ENCODE measurements at places on chromosomes 1 and 21.

DNA sequence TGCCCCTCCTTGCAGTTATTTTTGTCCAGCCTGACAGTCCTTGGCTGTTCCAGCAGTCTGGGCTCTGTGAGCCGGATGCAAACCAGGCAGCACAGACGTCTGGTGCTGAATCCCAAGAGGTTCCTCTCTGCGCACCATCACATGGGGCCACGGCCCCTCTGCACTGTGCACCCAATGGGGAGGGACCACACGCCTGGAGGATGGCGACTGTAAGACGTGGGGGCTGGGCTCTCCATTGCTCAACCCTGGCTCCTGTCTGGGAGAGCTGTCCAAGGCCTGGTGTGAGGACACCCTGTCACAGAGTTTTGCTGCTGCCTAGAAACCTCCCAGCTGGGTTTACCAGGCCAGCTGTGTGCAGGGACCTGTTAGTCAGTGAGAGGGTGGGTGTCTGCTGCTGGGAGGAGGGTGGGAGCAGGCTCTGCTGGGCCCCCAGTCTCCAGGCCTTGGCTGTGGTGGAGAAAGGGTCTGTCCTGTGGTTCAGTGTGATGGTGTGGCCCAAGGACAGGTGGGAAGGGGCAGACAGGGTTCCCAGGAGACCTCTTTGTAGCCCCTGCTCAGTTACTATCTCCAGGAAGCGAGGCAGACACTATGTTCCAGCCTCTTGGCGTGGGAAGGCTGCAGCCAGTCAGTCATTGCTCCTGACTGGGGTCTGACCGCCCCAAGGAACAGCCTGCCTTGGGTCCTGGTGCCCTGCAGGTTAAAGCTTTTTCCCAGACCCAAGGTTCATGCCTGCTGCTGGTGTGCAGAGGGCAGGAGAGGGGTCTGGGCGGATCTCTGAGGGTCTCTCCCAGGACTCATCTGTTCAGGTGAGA is 13.8 kb downstream of the HEYL start:
- no peak for DNase-seq

DNA sequence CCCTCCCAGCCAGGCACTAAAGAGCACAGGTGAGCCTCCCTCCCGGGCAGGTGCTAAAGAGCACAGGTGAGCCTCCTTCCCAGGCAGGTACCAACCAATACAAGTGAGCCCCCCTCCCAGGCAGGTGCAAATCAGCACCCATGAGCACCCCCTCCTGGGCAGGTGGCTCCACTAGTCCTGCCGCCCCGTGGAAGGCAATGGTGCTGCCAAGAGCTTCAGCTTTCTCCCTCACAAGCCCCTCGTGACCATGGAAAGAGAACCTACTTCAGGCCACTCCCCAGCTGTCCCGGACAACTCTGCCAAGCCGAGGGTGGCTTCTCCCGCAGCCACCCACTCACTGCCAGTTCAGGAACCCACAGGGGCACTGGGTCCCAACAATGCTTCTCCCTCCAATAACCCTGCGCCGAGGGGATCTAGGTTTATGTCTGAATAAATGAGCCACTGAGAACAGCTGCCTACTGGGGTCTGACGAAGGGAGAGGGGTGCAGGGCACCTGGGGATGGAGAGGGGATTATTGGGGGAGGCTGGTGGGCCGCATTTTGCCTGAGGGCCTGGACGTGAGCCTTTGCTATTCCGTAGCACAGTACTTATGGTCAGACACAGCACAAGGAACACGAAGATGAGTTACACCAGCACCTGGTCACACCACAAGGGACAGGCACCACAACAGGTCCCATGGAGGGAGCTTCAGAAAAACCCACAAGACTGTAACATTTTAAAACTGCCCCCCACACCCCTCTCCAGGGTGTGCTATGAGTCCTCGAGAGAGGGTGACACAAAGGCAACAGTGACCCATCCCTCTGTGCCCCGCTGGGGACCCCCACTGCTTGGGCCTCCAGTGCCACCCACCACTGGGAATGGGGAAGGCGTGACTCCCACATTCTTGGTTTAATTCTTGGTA is 46.3 kb downstream of the PRDM15 start:
- DNase-seq, result no peak

DNA sequence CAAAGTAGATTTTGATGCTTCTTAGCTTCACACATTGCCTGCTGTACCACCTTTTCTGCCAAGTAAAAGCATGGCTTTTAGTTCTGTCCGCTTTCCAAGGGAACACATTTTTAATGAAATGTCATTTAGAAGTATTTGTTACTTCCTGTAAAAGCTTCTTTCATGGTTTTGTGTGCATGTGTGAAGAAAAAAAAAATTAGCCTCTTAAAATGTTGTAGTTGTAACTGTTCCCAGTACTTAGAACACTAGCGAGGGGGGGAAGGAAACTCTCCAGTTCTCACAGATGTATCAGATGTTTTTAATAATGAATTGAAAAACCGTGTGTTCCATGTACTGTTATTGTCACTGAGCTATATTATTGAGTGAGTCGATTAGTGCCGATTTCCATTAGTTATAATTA is 568.3 kb upstream of the ADGRL2 start:
- DNase-seq, result no peak

- DNase-seq, result no peak
Observed at GRCh38 chr21:8991968-8992621, 1529.3 kb upstream of the TPTE start.

GRCh38 chr1:181100015-181100905 is 11.8 kb downstream of the IER5 start:
- DNase-seq, result no peak

DNA sequence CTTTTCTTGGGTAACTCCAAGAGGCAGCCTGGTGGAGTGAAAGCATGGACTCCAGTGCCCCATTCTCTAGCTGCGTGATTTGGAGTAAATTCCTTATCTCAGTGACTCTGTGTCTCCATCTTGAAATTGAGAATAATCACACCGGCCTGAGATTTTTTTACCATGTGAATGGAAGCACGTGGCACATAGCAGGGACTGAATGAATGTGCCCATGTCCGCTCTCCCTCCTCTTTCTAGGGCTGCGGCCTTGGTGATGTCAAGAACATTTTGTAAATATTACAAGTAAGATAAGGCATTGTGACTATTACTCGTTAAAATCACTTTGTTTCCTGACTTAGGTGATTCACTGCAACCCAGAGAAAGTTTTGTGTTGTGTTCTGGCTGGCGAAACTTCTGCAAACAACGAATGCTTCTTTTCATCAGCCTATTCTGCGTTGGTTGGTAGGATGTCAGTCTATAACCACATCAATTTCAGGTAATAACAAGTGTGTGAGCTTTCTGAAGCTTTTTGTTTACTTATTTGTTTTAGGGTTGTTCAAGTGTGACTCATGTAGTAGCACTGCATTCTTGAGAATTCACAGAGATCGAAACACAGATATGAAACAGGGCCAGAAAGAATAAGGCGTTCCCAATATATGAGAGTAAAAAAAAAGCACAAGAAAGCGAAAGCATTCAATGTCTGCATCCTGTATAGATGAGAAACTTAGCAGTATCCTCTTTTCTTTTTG is 135.7 kb upstream of the SLC45A1 start:
- DNase-seq, result no peak

DNA sequence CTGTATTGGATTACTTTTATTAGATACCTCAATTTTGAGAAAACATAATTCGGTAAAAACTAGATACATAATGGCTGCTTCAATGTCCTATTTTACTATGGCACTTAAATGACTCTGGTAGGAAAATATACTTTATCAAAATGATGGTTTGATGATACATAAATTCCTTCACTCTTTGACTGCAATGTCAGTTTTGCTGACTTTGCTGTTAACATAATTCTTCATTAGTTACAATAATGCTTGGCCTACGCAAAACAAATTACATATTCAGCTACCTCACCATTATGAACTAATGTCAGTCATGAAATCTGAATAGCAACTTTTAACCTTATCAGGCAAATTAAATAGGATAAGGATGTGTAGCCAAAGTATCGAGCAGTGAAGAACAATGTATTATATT is 1364.7 kb downstream of the KCNT2 start:
- DNase-seq, result no peak

DNA sequence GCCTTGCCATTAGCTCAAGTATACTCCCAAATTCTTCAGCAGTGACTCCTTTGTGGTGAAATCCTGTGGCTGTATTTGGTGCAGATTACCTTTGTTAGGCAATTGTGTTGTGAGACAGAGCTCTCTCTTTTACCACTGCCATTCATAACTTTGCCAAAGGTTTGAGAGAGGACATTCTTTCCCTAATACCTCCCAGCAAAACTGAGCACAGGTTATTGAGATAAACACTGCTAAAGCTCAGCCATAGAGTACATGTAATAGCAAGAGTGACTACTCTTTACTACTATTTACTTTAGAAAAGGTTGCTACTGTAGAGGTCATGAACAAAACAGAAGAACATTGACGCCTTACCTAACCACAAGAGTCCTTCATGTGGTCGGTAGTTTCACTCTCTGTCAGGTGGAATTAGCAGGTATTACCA is 514.0 kb upstream of the ADAMTS5 start:
- DNase-seq, result no peak

DNA sequence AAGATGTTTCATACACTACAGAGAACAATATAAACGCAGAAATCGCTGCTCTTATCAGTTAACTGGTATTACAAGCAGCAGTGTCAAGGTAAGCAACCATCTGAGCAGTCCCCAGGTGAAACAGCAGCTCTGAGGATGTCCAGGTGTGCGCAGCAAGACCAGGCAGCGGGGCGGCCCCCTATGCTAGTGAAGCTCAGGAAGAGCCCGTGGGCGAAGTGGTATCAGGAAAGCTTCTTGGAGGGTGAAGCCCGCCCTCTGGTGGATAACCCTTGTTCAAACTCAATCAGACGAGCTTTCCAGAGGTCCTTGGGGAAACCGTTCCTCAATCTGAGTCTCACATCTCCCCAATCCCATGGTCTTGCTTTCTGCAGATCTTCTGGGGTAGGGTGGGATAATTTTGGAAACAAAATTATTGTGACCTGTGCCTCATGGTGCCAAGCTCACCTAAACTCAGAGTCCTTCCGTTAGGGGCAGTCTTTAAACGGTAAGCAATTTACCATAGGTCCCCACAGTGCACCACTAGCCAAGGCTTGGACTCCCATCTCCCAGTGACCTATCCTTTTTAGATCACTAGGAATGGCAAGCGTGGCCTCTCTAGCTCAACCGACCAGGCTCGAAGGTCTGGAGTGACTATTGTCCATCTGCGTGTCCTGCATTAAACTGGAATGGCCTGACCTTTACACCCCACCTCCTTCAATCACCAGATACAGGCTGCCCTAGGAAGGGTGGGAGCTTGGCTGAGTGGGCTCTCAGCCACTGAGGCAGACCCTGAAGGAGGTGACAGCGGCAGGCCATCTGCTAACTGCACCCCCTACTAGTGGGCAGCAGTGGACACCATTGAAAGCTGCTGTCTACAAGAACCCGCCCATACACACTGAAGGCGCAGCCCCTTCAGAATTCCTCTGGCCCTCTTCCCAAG is 13.6 kb upstream of the FAM110D start:
- peak; percentile 46 for DNase-seq

DNA sequence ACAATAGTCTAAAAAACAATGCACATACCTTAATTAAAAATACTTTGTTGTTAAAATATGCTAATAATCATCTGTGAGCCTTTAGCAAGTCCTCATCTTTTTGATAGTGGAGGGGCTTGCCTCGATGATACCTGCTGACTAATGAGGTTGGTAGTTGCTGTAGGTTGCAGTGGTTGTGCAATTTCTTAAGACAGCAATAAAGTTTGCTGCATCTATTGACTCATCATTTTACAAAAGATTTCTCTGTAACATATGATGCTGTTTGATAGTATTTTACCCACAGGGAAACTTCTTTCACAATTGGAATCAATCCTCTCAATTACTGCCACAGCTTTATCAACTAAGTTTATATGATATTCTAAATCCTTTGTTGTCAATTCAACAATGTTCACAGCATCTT is 7.6 kb downstream of the C1orf87 start:
- DNase-seq, result no peak

DNA sequence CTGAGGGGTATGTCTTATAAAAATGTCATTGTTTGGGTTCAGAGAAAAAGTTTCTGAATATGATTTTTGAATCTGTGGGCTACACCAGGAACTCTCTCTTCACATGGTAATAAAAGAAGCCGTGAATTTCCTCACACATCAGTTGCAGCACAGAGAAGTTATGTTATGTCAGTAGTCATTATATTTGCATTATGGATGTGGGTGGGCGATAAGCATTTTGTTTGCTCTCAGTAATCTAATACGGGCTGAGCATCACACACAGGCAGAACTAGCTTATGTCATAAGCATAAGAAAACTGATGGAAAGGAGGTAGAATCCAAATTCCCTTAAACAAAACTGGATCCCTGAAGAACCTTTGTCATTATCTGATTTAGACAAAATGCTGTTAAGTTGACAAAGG is 70.8 kb downstream of the PRDM2 start:
- DNase-seq, result no peak

DNA sequence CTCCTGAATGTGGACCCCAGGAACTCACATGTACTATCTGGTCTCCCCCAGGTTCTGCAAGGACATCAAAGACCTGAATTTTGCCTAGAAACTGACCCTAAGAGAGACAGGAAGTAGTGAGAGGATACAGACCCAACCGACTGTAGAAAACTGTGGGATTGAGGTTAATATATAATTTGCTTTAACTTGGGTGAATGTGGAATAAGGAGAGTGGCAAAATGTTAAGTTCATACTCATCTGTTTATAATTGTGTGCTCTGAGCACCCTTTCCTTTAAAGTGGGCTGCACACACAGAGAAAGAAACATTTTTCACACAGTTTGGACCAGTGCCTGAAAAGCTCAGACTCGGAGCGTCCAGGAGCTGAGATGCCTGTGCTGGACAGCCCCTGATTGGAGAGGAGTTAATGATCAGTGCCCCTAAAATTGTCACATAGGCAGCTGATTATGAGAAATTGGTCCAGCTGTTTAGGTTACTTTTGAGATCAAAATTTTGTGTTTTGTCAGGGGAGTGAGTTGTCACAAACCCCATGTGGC is 37.2 kb downstream of the ROR1 start:
- DNase-seq, result no peak
